Lung (tissue), 17 donors: ENCODE measurements at places on chromosomes 16 and 17.
A peak's percentile ranks its signal among the peaks of the same experiment; 100 is the strongest.

DNA sequence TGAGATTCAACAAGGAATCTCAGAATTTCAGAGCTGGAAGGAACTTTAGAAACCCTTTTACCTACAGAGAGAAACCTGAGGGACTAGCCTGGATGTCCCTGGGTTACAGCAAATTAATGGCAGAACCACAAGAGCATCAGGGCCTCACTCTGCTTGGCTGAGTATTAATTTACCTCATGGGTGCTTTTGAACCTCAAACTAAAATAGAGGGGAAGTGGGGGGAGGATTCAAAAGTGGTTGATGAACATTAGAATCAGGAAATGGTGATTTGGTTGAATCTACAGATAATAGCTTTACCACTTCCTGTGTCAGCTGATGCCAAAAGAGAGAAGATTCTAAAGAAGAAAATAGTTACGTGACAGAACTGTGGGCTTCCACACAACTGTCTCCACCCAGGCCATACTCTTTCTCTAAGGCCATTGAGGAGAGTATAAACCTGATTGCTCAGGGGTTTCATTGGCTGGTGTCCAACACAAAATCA lies 11.3 kb upstream of the SKAP1 start:
- DNase-seq, result no peak

GRCh38 chr17:72192800-72193192 lies 72.0 kb downstream of the SOX9 start:
- no peak for DNase-seq

DNA sequence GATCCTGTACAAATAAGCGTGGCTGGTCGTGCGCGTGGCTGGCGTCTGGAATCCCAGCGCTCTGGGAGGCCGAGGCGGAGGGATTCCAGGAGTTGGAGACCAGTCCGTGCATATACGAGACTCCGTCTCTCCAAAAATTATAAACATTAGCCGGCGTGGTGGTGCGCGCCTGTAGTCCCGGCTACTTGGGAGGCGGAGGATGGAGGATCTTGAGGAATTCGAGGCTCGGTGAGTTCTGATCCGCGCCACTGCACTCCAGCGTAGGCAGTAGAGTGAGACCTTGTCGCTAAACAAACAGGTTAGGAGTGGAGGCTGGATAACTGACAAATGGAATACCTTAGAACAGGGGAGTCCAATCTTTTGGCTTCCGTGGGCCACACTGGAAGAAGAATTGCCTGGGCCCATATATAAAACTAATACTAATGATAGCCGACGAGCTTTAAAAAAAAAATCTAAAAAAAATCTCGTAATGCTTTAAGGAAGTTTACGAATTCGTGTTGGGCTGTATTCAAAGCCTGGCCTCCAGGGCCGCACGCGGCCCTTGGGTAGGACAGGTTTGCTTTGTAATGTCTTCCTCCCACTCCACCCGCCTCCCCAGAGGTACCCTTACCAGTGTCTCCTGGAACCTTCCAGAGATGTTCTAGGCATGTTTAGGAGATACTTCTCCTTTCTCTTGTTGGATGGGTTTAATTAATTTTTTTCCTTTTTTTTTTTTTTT lies 909 bp upstream of the RSL1D1 start:
- DNase-seq, result peak; percentile 26

DNA sequence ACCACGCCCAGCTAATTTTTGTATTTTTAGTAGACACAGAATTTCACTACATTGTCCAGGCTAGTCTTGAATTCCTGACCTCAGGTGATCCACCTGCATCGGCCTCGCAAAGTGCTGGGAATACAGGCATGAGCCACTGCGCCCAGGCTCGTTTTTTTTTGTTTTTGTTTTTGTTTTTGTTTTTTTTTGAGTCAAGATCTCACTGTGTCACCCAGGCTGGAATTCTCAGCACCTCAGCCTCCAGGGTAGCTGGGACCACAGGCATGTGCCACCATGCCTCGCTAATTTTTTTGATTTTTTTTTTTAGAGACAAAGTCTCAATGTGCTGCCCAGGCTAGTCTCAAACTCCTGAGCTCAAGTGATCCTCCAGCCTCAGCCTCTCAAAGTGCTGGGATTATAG lies 17.5 kb upstream of the CMTM4 start:
- no peak for DNase-seq

- DNase-seq, result peak; percentile 15
Observed at GRCh38 chr17:43212641-43213490, 1.2 kb downstream of the TMEM106A start.

- peak; percentile 11 for DNase-seq
Observed at GRCh38 chr16:84687715-84688114, 12.1 kb upstream of the USP10 start.

DNA sequence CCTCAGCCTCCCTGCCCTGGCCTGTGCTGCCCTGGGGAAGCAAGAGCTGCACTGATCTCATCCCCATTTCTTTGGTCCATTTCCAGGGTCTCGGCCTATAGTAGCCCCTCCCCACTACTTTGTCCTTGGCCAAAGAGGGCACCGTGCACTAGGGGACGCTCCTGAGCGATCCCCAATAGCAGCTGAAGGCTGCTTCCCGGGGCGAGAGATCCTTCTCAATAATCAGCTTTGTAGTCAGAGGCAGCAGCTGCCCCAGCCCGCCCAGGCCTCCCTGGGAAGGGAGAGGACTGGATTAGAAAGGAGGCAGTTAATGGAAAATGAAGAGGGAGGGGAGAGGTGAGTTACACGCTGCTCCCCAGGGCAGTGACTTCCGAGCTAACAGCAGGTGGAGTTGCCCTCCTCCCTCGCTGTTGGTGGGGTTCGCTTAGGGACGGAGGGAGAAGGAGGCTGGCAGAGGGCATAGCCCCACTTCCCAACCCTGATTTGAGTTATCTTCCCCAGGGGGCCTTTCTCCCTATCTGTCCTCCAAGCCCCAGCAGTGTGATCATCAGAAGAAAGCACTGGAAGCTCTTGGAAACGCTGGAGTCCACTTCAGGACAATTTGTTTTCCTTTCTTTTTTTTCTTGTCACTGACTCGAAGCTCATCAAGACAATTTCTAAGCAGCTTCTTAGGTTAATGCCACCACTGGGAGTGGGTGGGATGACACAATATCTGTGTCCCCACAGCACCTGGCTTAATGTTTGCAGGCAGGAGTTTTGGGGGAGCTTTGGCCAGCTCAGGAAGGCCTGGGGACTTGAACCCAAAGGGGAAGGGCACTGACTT lies 2.6 kb downstream of the MXRA7 start:
- no peak for DNase-seq

- no peak for DNase-seq
Observed at GRCh38 chr17:15231851-15232516, 33.1 kb downstream of the PMP22 start.

GRCh38 chr17:66915204-66915611 lies 49.3 kb upstream of the CACNG4 start:
- DNase-seq, result no peak

GRCh38 chr16:17347624-17348023 lies 123.1 kb downstream of the XYLT1 start:
- no peak for DNase-seq

- no peak for DNase-seq
Observed at GRCh38 chr16:89106533-89107202, 13.0 kb downstream of the ACSF3 start.

DNA sequence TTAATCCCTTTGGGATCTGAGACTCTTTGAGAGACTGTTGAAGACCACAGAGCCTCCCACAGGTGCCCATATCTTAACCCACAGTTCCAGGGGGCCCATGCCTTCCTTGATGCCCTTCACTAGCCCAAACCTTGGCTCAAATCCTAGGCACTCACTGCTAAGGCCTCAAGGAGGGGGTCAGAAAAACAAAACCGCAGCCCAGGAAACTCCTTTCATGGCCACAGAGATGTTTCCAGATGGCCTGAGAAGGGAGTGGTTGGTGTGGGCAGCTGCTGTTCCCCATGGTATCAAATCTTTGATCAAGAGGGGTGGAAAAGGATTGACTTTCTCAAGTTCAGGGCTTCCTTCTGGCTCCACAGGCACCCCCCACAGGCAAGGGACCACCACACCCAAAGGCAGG lies 44.7 kb downstream of the CDH1 start:
- DNase-seq, result no peak

- DNase-seq, result no peak
Observed at GRCh38 chr17:17768424-17769088, 68.2 kb downstream of the SREBF1 start.
